ENCODE measurements at places on chromosomes 3 and 15. TPM values are rescaled to one million over a fixed set of nuclear protein-coding genes. Genes with fewer than 3 reads are reported as not detected.

CYP1A1 gene
- not detected for total RNA-seq

TTC23 gene
- 34.1 TPM for total RNA-seq

FAM3D gene
- total RNA-seq: not detected

FBXO40 gene
- not detected for total RNA-seq

ARL13B gene
- total RNA-seq: 2.9 TPM

KBTBD12 gene
- not detected for total RNA-seq
